LHCN-M2 (cell line): ENCODE measurements at places on chromosomes 7 and 10. TPM values are rescaled to one million over a fixed set of nuclear protein-coding genes. Genes with fewer than 3 reads are reported as not detected.

DNA sequence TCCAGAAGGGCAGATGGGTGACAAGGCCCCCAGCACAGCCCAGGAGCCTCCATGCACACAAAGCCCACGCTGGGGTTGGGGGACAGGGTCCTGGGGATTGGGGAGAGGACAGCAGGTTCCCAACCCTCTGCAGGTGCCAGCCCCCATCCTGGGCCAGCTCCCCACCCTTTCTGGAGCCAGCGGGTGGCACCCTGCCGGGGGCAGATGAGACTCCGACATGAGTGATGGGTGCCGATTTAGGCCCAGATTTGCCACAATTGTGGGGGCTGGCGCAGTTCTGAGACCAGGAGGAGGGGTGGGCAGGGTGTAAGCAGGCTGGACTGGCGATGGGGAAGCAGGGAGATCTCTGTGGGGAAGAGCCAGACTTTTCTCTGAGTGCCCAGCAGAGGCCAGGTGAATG is 49.3 kb upstream of the SLF2 start:
- DNase-seq = no peak

GRCh38 chr7:84757761-84758160 is 429.1 kb downstream of the SEMA3D start:
- no peak for DNase-seq

DNA sequence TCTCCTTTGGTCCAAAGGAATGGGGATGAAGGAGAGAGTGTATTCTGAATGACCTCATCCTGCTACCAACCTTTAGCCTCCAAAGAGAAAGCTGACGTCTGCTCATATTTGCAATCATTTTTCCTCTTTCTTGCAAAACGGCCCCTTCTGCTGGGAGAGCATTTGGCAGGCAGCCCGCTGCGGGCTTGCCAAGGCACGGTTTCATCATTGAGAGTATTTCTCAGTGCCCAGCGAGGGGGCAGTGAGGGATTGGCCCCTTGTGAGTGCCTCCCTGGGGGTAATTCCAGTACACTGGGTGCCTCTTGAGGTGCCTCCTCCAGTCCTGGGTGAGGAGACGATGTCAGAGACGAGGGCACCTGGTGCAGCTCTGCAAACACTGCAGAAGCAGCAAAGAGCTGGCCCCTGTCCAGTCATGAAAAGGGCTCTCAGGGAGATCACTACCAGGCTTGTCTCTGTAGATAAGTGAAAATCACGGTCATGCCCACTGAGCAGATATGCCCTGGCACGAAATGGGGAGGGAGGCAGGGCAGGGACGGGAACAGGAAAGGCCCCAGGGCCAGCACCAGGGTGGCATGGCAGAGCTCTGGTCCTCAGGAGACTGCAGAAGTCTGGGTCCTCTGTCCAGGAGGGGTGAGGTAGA is 48.7 kb upstream of the SHH start:
- DNase-seq = peak; percentile 61

DNA sequence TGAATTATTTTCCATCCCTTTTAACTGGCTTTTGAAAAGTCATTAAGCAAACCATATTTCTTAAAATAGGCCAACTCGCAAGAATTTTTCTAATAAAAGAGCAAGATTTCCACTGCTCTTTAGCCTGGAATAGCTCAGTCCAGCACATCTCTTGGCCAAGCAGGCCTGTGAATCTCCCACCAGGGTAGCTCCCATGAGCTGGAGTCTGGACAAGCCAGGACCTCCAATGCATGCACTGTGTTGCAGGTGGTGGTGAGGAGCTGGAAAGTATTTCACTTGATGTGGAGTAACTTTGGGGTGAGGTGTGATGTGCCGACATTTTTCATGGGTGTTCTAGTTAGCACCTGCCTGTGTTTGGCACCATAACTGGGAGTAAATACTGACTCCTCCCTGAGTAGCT is 117.3 kb upstream of the TBX20 start:
- DNase-seq = no peak

Gene IL2RA
- not detected in 2 replicates for total RNA-seq

Gene CFAP70
- total RNA-seq = 0.45 and 0.46 TPM in 2 replicates
